ENCODE measurements at places on chromosomes 5 and 9. TPM values are rescaled to one million over a fixed set of nuclear protein-coding genes. Genes with fewer than 3 reads are reported as not detected.

The FBXW2 gene
- 25.0 TPM for total RNA-seq

The FBP2 gene
- not detected for total RNA-seq

The RAB24 gene
- 40.3 TPM for total RNA-seq

The ABLIM3 gene
- total RNA-seq, result 43.6 TPM

The MEGF10 gene
- total RNA-seq, result not detected

The ATG10 gene
- 11.8 TPM for total RNA-seq

The ISL1 gene
- total RNA-seq, result 1.4 TPM

The TMEM245 gene
- total RNA-seq, result 30.8 TPM

The PIP5KL1 gene
- total RNA-seq, result 5.1 TPM

The CMBL gene
- total RNA-seq, result 35.7 TPM

- DNase-seq, result no peak
Observed at GRCh38 chr5:74457876-74458275, 182.7 kb downstream of the ENC1 start.

DNA sequence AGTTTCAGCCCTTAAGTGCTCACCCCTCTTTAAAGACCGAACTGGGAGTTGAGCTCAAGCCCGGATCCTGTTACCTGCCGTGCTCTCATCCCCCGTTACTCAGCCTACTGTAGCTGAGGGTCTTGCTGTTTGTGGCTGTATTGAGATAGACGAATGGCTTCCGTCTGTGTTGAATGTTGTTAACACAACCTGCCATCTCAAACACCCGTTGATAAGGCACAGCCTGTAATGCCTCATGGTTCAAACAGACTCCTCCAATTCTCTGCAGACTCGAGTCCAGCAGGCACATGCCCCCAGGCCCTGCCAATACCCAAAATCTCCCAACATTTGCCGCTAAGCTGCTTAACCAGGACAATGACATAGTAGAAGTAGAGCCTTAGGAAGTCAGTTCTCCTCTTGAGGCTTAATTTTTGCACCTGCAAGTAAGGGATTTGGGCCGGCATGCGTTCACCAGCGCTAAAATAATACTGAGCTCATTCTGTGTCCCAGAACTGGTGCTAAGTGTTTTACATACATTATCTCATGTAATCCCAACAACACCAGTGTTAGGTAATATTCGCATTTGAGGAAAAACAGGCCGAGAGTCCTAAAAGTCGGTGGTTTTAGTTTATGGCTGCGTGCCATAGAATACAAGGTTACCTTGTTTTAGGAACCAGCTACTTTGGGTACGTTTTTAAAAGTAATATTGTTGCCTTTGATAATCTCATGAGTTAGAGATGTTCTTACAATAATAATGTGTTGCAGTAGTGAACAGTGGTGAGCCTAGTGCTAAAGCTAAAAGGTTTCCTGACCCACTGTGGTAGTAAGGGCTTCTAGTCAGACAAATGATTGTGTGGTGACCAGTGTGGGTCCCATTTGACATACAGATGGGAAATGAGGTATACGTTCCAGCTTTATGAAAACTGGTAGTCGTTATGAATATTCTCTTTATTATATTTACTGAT is 1.5 kb upstream of the RFX3 start:
- DNase-seq, result peak; percentile 27

DNA sequence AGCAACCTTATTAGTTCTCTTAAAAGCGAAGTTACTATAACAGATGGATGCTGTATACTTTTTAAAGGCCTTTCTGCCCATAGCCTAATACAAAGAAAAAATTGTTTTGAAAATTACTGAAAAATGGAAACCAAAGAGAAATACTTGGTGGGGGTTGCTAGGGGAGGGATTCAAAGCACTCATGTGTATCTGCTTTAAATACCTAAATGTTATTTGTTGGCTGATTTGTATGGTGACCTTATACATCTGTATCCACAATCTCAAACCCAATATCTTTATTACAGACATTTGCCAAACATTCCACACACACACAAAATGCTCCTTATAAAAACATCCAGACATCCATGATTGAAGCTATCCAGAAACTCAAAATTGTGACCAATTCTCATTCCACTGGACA is 172.0 kb downstream of the ADAMTS12 start:
- DNase-seq, result no peak

GRCh38 chr5:14414656-14415023 is 167.0 kb upstream of the OTULINL start:
- no peak for DNase-seq

GRCh38 chr5:132020568-132021339 is 9.3 kb upstream of the ACSL6 start:
- peak; percentile 41 for DNase-seq

GRCh38 chr9:115524453-115525059 is 406.6 kb upstream of the TNC start:
- peak; percentile 77 for DNase-seq

DNA sequence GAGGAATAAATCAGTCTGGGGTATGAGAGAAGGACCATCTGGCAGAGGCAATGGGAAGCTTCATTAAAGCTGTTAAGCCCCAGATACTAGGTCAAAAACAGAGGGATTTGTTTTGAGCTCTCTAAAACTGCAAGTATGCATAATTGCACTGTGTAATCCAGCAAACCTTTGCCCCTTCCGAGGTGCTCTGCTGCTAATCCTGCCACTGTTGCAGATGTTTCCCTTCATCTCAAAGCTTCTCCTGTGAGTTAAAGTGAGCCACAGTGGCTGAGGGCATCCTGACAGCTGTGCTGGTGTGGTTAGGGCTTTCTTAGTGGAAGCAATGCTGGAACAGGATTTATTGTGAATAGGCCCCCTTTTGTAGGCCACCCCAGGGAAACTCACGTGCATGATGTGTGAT is 160.3 kb upstream of the TRPC7 start:
- DNase-seq, result no peak

- no peak for DNase-seq
Observed at GRCh38 chr5:180646289-180646962, 3.0 kb downstream of the FLT4 start.

- no peak for DNase-seq
Observed at GRCh38 chr5:150255659-150256409, 33.7 kb downstream of the CAMK2A start.

GRCh38 chr5:178769617-178770260 is 39.3 kb upstream of the ZNF354A start:
- no peak for DNase-seq

GRCh38 chr9:130159057-130159456 is 13.1 kb upstream of the NCS1 start:
- no peak for DNase-seq

DNA sequence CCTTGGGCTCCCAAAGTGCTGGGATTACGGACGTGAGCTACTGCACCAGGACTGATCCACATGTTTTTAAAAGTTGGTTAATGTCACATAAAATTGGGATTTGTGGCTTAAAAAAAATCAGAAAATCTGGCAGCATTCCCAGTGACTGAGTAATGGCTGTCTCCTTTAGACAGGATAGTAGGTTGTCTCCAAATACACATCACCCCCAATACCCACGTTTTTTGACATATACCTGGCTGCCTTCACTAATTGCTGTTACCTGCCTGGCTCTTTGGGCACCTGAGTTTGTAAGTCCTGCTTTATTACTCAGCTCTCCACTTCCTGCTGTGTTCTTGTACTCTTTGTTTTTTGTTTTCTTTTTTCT is 84.8 kb downstream of the KDM4C start:
- DNase-seq, result peak; percentile 55

DNA sequence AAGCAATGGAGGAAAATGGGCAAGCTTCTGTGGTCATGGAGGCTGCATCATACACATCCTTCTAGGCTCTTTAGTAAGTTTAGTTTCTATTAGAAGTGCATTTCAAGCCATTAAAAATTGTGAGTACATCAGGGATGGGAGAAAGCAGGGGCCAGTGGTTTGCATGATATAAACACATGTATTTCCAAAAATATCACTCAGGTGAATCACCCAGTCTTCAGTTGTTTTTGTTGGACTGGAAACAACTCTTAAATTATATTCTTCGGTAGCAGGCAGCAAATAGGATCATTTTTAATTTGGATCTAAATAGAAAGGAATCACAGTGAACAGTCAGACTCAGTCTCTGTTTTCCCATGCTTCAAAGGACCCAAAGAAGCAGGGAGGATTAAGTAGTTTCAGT is 657.9 kb downstream of the TLR4 start:
- DNase-seq, result no peak

GRCh38 chr5:76229900-76230299 is 146.7 kb downstream of the SV2C start:
- no peak for DNase-seq

DNA sequence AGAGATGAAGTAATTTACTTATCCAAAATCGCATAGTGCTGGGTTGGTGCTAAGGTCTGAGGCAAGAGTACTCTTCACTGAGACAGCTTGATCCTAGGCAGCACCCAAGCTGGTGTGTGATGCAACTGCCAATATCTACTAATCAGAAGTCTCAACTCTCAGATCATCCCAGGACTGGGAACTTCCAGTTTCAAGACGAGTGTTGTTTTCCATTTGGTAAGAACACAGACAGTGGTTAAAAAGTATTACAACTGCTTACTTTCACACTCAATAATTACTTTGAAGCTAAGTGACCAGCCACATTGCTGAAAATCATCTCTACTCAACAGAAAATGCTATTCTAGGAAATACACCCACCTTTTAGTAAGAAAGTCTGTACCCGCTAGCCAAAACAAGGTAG is 45.3 kb downstream of the FBXW11 start:
- no peak for DNase-seq

DNA sequence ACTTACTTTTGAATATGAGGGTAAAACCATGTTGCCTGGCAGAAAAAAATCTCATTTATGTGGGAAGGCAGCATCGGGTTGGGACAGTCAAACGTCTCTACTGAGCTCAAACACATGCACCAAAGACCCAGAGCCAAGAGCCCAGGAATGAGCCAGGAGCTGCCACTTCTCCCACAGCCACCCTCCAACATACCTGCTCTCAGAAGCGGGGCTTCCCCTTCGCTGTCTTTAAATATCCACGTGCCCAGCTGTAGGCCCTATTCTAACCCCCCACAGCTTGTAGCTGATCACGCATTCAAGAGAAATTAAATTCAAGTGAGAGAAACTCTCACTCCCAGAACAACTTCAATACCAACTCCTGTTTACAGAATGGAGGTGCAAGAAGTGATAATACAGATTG is 42.6 kb upstream of the MAP3K1 start:
- no peak for DNase-seq

DNA sequence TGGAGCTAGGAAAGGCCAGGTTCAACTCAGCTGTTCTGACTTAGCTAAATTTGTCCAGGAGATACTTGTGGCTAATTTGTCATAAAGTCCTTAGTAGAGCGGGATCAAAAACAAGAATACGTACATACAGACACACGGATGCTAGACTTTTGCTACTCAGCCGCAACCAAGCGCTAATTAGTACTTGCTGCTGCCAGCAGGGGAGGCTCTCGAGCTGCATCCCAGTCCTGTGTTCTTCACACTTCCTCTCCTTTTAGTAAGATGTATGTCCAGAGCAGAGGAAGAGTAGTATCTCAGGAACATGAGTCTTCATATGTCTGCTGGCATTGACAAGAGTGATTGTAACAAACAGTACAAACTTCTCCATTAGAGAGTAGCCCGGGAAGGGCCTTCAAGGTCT is 58.3 kb downstream of the CYFIP2 start:
- no peak for DNase-seq

DNA sequence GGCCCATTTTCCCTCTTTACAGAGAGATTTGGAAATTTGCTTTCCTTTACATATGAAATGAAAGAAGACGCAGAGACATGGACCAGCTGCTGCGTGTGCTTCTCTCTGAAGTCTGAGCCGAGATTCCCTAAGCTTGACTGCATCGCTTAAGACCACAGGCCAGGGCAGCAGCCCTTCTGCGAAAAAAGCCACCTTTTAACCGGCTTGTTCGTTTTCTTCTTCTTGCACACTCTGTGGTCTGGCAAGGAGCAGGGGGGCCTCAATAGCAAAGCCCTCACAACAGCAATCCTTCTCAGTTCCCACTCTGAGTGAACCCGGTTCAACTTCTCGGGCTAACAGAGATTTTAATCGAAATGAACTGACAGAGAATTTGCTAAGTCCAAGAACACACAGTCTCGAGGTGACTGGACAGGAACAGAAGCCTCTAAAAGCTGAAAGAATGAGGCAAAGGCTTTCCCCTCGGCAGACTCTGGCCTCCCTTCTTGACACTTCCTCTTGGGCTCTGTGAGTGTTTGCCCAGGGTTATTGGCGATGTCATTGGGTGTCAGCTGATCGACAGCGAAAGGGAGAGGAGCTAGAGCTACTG is 512.9 kb upstream of the KLF4 start:
- no peak for DNase-seq

GRCh38 chr9:71904076-71904475 is 6.9 kb downstream of the ABHD17B start:
- DNase-seq, result no peak

DNA sequence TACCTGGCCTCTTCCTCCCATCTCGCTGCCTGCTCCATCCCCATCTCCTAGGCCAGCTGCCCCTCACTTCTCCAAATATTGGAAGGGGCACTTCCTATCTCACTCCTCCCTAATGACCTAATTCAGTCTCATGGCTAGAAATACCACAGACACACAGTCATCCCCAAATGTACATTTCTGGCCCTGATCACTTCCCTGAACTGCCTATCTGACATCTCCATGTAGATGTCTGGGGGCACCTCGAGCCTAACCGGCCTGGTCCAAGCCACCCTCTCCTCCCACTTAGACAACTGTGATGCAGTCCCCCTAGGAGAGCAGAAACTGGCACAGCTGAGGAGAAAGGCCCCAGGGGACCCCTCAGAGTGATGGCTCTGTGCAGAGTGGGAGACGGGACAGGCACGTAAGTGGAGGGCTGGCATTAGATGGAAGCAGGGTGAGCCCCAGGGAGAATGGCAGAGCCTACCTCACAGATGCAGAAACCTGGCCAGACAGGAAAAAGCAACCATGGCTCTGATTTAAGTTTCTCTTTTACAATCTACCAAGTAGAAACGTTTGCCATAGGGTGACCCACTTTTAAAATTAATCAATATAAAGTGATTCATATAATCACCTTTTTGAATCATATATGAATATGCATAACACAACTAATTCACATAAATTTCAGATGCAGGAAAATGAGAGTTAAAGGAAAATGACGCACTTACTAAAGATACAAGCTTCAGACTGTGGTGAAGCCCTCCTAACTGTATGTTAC is 22.1 kb downstream of the CAMSAP1 start:
- DNase-seq, result peak; percentile 10

- DNase-seq, result no peak
Observed at GRCh38 chr5:132059043-132059695, 1.3 kb upstream of the IL3 start.

- DNase-seq, result no peak
Observed at GRCh38 chr5:137440795-137441194, 58.3 kb downstream of the SPOCK1 start.

DNA sequence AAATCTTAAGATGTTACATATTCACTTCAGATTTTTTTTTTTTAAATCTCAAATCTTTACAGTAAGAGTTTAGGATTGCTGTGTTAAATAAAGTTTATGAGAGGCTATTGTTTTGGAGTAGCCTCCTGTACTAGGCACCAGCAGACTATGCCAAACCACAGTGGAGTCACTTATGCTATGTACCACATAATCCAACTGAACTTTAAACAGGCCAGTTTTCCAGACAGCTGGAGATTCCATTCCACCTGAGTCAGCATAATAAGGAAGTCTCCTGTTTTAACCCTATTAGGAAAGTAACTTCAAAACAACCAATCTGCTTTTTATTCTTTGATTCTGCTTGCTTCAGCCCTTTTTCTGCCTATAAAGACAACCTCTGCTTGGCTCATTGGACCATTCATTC is 205.2 kb downstream of the CSNK1G3 start:
- DNase-seq, result peak; percentile 49
